ENCODE measurements at places on chromosomes 1 and 21.

DNA sequence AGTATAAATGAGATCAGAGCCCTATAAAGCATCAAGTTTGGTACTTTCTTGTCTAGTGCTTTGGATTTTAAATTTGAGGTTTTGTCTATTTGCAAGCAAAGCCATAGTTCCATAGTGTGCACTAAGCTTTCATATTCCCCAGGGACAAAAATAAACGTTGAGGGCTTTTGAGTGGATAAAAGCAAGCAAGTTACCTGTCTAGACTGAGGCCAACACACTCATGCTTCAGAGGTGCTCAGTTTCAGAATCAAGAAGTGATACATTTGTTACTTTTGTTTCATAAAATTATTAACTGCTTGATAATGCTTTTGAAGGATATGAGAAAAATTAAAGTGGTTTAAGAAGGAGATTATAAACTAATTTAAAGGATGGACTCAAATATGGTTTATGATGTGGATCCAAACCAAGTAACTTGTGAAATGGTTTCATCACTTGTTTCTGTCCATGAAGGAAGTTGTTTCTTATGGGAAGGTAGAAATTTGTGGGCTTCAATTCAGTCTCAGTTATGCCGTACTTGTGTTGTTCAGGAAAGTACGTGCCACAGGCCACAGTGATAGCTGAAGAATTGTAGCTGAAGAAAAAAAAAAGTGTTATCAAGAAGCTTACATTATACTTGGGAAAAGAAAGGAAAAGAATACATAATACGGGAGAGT, 71.2 kb downstream of the CHRM3 start:
- no peak for DNase-seq

DNA sequence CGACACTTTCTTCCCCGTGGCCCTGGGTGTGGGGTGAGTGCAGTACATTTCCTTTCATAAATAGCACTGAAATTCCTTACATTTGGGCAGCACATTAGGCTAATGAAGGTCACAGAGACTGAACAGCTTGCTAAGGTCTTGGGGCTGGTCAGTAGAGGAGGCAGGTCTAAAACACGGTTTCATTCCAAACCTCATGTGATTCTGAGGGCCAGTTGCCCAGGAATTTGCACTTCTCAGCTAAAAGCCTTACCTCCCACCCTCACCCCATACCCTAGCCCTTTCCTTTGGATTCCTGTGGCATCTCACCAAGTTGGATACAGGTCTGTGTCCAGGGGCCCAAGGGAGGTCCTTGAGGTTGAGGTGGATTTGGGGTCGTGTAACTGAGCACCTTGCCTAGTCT, 147.8 kb upstream of the CD34 start:
- DNase-seq: peak; percentile 38

DNA sequence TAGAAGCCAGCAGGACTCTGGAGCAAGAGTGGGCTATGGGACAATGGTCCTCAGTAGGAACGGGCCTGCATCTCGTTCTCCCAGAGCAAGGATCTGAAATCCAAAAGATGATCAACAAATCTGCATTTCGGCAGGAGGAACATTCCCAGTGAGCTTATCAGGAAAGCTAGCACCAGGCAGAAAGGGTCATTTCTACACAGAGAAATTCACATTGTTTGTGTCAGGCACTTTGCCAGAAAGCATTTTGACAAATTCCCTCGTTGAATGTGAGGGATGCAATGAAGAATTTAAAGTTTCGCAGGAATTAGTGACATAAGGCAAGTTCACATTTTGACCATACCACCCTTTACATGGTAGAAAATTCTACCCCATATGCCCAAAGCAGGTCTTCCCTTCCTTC, 31.6 kb upstream of the ETS2 start:
- DNase-seq: no peak

DNA sequence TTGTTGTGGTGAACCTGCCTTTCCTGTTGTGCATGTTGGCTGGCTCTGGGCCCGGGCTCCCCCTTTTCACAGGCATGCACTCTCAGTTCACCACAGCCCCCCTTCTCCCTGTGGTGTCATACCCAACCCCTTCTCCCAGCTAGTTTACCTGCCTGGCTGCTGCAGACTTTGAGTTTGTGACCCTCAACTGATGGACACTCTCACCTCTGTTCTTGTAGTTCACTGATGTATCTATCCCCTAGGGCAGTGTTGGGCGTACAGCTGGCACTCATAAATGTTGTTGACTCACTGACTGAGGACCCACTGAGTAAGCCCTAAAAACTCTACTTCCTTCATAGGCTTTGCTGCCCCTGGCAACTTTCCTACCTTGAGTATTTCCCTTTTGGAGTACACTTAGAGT, 54.9 kb downstream of the WDR64 start:
- DNase-seq: no peak

DNA sequence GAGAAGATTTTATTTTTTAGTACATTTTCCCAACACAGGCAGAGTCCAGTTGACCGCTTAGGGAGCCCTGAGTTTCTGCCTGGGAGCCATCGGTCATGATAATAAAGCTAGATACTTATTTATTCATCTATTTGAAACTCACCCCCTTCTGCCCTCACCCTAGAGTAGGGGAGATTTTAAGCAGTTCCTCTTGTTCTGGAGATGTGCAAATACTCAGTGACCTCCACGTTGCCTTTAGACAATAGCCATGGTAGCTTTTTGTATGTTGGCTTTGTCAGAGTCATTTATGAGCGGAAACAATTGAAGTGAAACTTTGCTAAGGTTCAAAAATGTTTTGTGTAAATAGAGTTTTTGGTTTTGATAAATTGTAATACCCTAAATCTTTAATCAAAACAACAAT, 45.7 kb upstream of the PLPPR4 start:
- no peak for DNase-seq

DNA sequence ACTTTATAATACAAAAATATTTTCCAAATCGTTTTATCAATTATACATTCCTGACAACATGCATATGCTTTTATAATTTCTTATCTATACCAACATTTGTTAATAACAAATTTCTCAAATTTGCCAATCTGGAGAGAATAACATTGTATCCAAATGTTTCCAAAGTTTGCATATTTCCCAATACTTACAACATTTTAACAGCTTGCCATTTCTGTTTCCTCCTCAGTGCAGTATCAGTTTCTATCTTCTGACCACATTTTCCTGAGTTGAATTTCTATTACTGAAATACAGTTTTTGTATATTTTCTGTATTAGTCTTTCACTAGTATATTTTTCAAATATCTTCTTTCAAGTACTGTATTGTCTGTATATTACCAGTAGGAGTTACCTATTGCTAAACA, 1594.3 kb downstream of the PLA2G4A start:
- no peak for DNase-seq

- DNase-seq: no peak
Measured at GRCh38 chr1:192382758-192383157, 66.0 kb downstream of the RGS21 start.

DNA sequence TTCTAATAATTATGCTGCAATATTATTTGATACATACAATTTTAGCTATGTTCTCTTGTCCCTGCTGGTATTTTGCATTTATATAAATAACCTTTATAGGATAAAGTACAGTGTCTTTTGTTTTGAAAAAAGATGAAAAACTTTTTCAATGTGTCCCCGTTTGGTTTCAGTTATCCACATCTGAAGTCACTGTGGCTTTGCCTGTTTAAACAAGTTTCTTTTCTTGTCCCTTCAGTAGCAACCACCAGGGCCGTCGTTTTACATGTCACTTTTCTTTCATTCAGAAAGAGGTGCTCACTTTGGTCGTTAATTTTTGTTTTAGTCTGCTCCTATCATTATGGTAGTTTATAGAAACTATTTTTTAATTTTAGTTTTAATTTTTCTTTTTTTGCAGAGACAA, 41.4 kb downstream of the RABGAP1L start:
- DNase-seq: no peak

DNA sequence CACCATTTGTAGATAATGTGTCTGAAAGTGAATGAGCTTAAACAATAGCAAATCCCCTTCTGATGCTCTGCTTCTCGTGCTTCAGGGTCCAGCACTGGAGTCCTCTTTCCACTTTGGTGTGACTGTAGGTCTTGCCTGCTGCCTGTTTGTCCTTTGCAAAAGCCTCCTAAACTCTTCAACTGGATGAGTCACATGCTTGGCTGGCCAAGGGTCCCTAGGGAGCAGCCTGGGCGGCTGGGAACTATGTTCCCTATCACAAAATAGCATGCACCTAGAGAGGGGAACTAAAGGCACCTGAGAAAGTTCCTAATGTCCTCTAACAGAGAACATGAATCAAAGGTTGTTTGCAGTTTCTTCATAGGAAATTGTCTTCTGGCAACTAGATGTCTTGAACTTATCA, 607.2 kb upstream of the PLXNA2 start:
- peak; percentile 17 for DNase-seq

GRCh38 chr1:193951984-193952383, 765.6 kb upstream of the B3GALT2 start:
- DNase-seq: no peak

DNA sequence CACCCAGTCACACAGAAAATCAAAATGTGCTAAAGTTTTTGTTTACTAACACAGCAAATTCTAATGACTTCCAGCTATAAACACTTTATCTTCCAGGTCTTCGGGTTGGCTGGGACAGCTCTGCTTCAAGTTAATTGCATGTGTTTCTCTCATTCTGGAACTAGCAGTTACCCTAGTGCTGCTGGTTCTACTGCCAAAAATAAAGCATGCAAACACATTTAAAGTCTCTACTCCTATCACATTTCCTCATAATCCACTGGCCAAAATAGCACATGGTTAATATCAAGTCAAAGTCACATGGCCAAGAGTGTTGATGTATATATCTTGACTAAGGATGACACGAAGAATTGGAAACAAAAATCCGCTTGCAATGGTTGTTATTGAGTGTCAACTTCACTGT, 973.1 kb upstream of the ADGRL2 start:
- DNase-seq: peak; percentile 32

- no peak for DNase-seq
Measured at GRCh38 chr1:99497690-99498089, 148.2 kb upstream of the PALMD start.

DNA sequence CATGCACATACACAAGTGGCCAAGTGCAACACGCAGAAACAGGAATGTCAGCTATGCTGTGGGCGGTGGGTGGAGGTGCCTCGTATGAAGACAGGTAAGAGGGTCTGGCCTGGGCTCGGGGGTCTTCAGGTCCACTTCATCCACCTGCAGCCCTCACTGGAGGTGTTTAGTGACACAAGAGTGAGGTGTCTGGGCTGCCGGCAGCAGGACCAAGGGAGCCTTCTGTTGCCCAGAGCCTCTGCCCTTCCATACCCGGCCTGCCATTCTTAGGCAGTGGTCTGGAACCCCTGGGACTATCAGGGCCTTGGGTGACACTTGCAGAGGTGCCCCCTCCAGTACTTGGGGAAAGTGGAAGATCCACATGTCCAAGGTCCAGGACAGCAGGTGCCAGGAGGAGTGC, 21.7 kb upstream of the ACTRT2 start:
- DNase-seq: no peak

DNA sequence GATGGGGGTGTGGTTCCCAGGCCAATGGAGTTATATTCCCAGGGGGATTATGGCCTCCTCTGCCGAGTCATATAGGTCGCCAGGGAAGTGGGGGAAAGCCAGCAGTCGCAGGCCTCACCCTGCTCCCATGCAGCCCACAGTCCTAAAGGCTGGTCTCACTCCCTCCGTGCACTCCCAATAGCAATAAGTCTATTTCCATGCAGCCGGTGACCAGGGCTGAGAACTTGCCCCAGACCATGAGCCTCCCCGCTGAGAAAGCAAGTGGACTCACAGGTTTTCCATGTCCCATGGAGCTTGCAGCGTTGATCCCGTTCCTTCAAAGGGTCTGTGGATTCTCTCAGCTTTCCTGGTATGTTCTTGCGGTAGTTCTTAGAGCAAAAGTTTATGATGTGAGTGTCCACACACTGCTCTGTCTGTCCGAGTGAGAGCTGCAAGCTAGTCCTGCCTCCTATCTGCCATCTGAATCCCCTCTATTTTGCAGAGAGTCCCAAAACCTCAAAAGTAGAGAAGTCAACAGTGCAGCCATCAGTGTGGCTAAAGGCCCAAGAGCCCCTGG, 81.7 kb upstream of the TMPRSS2 start:
- no peak for DNase-seq

DNA sequence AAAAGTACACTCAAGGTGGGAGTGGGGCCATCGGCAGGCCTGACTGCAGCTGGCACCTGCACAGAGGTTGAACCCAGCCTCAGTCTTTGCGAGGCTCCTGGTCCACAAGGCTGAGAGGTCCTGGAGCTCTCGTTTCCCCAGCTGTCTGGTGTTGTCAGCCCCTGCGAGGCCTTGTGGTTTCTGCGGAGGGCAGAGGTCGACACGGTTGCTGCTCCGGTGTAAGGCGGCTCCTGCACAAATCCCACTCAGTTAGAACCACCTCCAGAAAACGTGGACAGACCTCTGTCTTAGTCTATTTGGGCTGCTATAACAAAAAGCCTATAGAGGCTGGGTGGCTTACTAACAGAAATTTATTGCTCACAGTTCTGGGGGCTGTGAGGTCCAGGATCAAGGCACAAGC, 5.8 kb downstream of the KIAA1614 start:
- DNase-seq: no peak

- DNase-seq: peak; percentile 81
Measured at GRCh38 chr1:80217377-80217986, 1211.0 kb upstream of the ADGRL4 start.

DNA sequence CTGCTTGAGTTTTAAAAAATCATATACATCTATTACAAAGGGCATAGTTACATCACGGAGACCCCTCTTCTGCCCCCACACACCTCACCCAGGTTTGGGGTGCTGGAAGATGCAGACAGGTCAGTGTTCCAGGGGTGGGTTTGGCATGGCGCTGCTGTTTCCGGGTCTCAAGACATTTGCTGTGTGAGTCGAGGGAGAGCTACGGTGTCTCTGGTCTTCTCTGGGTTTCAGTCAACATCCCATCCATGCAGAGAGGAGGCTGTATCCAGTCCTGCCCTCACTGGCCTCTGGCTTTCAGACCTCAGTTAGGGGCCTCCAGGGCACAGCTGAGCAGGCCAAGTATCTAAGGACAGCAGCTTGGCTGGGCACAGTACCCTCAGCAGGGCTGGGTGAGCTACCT, 28.6 kb upstream of the DISP3 start:
- DNase-seq: no peak

- peak; percentile 31 for DNase-seq
Measured at GRCh38 chr1:23023174-23023845, 4.0 kb downstream of the KDM1A start.
